CD4-positive, alpha-beta T cell (primary cell): ENCODE measurements at places on chromosomes 11 and 22. TPM values are rescaled to one million over a fixed set of nuclear protein-coding genes. Genes with fewer than 3 reads are reported as not detected.

DNA sequence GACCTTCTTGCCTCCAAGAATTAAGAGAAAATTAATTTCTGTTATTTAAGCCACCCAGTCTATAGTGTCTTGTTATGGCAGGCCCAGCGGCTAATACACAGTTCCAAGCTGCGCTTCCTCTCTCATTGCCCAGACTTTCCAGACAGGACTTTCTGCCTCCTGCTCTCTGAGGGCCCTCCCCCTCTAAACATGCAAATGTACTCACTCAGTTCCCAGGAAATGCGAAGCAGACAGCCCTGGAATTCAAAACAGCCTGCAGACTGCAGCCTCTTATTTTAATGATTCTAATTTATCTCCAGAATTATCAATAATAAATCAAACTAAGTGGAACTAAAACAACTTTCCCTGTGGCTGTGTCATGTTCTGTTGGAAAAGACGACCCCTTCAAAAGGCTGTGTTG is 115.5 kb upstream of the ISX start:
- H3K27ac ChIP-seq = no peak overlapping the region
- no peak for DNase-seq
- no peaks in the 10 kb centered on the region for H3K4me1 ChIP-seq
- no peak overlapping the region for H3K4me3 ChIP-seq
- H3K36me3 ChIP-seq = no peaks in the 10 kb centered on the region
- no peaks in the 10 kb centered on the region for H3K27me3 ChIP-seq

DNA sequence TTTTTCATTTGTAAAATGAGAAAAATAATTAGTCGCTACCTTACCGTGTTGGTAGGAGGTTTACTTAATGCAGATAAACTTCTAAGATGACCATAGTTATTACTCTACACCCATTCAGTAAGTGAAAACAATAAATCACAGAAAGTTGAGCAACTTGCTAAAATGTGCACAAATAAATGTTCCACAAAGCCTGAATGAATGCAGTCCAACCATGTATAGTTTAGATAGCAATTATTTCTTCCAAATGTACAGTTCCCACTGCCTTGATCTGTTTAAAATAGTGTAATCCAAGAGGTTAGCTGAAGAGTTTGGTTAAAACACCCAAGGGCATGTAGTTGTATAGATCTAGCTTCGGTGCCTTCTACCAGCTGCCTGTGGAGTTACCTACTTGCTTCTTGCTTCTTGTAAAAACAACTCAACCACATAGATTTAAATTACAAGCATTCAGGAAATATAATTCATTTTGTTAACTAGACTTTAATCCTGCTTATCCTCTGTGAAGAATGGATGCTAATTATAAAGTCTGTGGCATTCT is 106.3 kb upstream of the CARD18 start:
- DNase-seq = no peak
- H3K27me3 ChIP-seq = no peaks in the 10 kb centered on the region
- no peaks in the 10 kb centered on the region for H3K4me1 ChIP-seq
- no peak overlapping the region for H3K27ac ChIP-seq

DNA sequence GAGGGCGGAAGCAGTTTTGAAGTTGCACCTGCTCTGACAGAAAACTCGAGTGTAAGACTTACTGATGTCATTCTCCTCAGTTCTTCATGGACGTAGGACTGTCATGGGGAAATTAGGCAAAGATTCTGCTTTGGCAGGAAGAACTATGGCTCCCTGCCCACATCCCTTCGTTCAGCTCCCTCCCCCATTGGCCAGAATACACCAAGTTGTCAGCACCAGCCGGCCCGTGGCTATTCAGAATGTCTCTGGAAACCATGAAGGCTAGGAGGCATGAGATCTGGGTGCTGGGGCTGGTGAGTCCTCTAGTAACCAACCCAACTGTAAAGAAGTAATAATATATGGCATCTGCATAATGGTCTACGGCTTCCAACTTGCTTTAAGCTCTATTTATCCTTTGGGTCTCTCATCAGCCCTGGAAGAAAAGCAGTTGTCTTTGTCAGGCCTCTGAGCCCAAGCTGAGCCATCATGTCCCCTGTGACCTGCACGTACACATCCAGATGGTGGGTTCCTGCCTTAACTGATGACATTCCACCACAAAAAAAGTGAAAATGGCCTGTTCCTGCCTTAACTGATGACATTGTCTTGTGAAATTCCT is 74.1 kb downstream of the PIWIL4 start:
- peaks cover 6% of the 10 kb centered on the region for H3K4me1 ChIP-seq
- H3K27ac ChIP-seq = no peak overlapping the region
- H3K4me3 ChIP-seq = no peak overlapping the region
- no peaks in the 10 kb centered on the region for H3K27me3 ChIP-seq

DNA sequence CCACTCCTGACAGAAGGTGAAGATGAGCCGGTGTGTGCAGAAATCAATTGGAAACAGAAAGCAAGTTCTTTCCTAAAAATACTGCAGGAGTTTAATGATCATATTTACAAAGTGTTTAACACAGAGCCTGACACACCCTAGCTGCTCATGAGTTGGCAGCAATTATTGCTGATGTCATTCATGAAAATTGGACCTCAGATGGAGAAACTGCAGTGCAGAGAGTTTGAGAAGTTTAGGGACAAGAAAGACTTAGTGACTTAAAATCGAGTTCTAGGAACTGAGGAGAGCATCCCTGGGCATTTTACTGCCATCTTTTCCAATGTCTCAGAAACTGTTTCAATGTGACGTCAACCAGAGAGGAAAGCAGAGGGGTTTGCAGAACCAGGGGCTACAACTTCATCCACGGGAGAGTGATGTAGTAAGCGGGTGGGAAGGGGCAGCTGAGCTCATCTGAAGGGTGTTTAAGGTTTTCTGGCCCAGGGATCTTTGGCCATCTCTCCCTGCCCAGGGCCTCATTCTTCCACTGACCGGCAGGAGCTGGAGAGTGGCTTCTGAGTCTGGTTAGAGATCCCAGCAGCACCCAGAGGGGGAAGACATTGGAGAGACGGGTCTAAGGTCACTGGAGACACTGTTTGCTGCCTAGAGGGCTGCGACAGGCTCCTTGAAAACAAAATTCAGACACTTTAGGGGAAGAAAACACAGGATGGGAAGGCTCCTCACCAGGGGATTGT is 21.1 kb upstream of the IGLL5 start:
- H3K27ac ChIP-seq = no peak overlapping the region
- H3K36me3 ChIP-seq = no peaks in the 10 kb centered on the region
- no peaks in the 10 kb centered on the region for H3K27me3 ChIP-seq
- H3K4me1 ChIP-seq = peaks cover 31% of the 10 kb centered on the region
- DNase-seq = no peak

DNA sequence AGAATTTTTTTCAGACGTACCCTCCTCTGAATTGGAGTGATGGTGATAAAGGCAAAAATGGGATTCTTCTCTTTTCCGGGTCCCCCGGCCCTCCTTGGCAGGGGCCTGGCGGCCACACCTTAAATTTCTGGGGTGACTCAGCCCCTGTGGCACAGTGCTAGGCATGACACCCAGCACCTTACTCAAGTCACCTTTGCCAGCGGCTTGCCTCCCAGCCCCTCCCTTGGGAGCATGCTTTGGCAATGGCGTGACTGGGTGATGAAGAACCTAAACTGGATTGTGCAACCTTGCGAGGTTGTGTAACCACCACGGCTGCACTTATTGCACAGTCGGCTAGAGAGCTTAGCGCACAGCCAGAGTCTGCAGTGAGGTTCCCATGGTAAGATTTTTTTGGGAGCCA is 16.2 kb upstream of the LDLRAD3 start:
- H3K4me1 ChIP-seq = no peaks in the 10 kb centered on the region
- no peaks in the 10 kb centered on the region for H3K36me3 ChIP-seq
- no peak for DNase-seq
- no peak overlapping the region for H3K4me3 ChIP-seq
- H3K27ac ChIP-seq = no peak overlapping the region

GRCh38 chr11:120517801-120518291 is 6.3 kb downstream of the GRIK4 start:
- no peak for DNase-seq
- peaks cover 12% of the 10 kb centered on the region for H3K27me3 ChIP-seq
- H3K27ac ChIP-seq = no peak overlapping the region
- H3K4me1 ChIP-seq = no peaks in the 10 kb centered on the region

- no peak for DNase-seq
- H3K27me3 ChIP-seq = no peaks in the 10 kb centered on the region
- H3K36me3 ChIP-seq = no peaks in the 10 kb centered on the region
- no peaks in the 10 kb centered on the region for H3K4me1 ChIP-seq
- H3K27ac ChIP-seq = no peak overlapping the region
Measured at GRCh38 chr11:85027346-85027745, 599.8 kb downstream of the DLG2 start.

- H3K27ac ChIP-seq = peak overlapping the region; percentile 45
- peaks cover 84% of the 10 kb centered on the region for H3K4me1 ChIP-seq
- DNase-seq = no peak
- no peak overlapping the region for H3K4me3 ChIP-seq
- H3K27me3 ChIP-seq = no peaks in the 10 kb centered on the region
Measured at GRCh38 chr11:73386016-73386415, 9.8 kb downstream of the RELT start.

- DNase-seq = no peak
- H3K4me3 ChIP-seq = no peak overlapping the region
- no peaks in the 10 kb centered on the region for H3K27me3 ChIP-seq
- H3K27ac ChIP-seq = no peak overlapping the region
- H3K36me3 ChIP-seq = no peaks in the 10 kb centered on the region
Measured at GRCh38 chr11:134581966-134582769, 170.1 kb upstream of the B3GAT1 start.

- H3K36me3 ChIP-seq = peaks cover 8% of the 10 kb centered on the region
- peak; percentile 61 for DNase-seq
- H3K4me1 ChIP-seq = no peaks in the 10 kb centered on the region
- no peaks in the 10 kb centered on the region for H3K27me3 ChIP-seq
- no peak overlapping the region for H3K27ac ChIP-seq
Measured at GRCh38 chr11:27485930-27486773, 13.6 kb upstream of the LGR4 start.

Gene CD3E
- 483 TPM for total RNA-seq

Gene KCNC1
- not detected for total RNA-seq

Gene EP300
- total RNA-seq = 126 TPM

Gene OR2D2
- not detected for total RNA-seq
